Erythroblast (primary cell): ENCODE measurements at places on chromosomes 4 and X.

DNA sequence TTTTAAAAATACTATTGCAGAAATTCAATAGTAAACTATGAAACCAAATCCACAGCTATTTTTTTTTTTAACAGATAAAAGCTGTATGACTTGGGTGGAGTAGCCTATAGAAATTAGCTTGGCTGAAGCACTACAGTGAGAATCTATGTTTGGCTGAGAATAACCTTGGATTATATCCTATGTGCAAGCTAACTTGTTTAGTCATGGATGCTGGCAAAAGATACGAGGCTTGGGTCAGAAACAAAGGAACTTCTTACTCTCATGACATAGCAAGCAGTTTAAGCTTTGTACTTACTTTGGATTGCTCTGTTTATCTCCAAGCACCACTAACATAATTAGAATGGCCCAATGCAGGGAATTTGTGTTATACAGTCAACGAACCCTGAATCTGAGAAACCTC, 119.2 kb upstream of the GRID2 start:
- DNase-seq: no peak

DNA sequence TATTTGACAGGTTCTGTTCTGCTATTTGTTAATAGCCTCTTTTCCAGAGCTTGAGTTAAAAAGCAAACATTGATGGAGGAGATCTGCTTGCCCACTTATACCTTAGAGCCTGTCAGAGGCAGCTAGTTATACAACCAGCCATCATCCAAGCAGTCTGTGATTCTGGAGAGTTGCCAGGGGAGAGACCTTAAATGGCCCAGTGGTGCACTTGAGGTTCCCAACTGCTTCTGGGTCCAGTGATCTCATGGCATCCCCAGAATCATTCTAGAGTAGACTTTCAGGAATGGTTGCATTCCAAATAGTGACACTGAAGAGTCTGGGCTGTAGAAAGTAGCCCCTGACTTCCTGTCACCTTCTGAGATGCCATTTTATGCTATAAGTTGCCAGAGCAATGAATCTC, 160.7 kb downstream of the FHIP1A start:
- DNase-seq: no peak

DNA sequence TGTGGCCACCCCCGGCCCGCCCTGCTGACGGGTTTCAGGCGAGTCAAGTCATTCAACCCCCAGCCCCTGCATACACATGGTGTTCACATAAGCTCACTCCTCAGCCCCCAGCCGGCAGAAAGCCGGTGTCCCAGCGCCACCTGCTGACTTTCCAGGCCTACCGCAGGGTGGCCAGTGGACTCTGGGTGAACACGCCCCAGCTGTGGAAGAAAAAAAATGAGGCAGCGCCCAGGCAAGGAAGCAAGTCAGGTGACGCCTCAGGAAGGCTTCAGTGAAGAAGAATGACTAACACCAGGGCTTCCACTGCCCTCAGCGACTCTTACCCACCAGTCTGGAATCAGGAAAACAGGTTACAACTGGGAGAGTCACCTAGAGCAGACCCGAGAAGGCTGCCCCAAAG, 15.8 kb downstream of the BCAP31 start:
- peak; percentile 86 for DNase-seq

- no peak for DNase-seq
Observed at GRCh38 chrX:55714161-55714560, 3.4 kb upstream of the RRAGB start.

DNA sequence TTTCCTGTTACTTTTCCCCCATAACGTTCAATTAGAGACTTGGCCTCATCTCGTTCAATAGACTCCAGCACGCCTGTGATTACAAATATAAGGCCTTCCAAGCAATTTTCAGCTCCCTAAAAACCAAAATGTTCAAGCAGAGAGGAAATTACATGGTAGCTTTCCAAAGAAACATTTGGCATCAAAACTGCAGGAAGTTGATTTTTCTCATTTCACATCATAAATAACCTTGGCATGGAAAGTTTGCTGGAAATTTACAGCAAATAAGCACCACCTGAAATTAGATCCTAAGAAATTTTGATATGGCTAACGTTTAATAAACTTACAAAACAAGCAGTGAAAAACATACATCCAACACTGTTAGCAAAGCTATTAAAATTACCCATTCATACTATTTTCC, 53.3 kb downstream of the RFC1 start:
- DNase-seq: no peak

DNA sequence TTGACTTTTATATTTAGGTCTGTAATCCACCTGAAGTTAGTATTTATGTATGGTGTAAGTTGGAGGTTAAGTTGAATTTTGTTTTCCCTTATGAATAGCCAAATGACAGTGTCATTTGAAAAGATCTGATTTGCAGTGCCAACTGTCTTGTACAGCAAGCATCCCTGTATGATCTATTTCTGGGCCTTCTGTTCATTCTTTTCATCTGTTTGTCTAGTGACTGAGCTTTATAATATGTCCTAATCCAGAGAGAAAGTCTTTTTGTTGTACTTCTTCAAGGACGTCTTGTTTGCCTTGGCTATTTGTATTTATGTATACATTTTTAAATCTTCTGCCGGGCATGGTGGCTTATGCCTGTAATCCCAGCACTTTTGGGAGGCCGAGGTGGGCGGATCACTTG, 39.6 kb downstream of the CDKL5 start:
- no peak for DNase-seq

- DNase-seq: no peak
Observed at GRCh38 chrX:50152456-50152855, 48.4 kb downstream of the AKAP4 start.

- no peak for DNase-seq
Observed at GRCh38 chrX:119500061-119500800, 32.0 kb downstream of the SLC25A5 start.

GRCh38 chrX:11366998-11367595, 73.9 kb downstream of the AMELX start:
- DNase-seq: peak; percentile 7
